ENCODE measurements at places on chromosomes 11 and 22.
A peak's percentile ranks its signal among the peaks of the same experiment; 100 is the strongest.

GRCh38 chr11:26947379-26947844 is 46.5 kb upstream of the FIBIN start:
- peak; percentile 100 for DNase-seq

DNA sequence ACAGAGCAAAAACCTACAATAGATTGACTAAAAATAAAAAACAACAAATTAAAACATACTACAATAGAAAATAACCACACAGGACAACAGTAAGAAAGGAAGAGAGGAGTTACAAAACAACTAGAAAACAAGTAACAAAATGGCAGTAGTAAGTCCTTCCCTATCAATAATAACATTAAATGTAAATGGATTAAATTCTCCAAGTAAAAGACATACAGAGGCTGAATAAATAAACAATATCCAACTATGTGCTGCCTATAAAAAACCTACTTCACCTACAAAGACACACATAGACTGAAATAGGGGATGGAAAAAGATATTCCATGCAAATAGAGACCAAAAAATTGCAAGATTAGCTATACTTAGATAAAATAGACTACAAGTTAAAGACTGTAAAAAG is 57.0 kb upstream of the RASSF10 start:
- DNase-seq, result no peak

DNA sequence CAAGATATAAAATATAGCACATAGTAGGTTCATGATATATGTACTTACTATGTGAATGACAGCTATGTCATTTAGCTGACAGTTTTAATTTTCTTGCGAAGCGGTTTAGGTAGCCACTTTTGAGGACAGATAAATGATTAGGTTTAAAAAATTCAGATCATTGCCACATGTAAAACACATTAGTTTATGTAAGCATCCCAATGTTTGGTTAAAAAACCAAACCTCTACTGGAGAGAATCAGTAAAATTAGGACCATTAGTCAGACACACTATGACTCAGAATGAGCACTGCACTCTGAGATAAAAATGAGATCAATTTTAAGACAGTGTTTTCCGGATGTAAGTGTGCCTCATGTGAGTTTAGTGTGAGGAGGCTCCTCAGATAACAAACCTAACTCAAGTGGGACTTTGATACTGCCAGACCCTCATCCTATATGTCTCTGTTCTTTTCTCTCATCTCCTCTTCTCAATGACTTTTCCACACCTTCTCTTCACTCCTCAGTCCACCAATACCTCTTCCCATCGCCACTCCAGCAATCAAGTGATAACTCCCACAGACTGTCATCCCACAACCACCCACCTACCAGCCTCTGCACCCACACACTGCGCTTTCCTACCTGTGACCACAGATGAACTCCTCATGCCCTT is 6.8 kb upstream of the OR2AT4 start:
- DNase-seq, result peak; percentile 16

GRCh38 chr11:129141748-129142523 is 50.2 kb downstream of the ARHGAP32 start:
- DNase-seq, result no peak

DNA sequence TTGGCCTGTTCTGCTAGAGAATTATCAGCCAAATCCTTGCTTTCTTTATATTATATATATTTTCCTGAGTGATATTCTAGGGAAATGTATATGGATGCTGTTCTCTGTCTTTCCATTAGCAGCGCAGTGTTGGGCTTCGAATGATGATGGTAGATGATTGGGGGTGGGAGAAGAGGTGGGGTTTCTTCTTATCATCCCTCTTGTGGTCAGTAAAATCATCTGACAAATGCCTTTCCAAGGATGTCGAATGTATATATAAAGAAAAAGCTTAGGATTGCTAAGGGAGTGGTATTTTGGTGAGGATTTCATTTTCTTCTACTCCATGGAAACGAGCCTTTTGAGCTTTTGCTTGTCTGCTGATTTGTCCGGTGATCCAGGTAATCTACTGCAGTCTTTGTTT is 48.9 kb downstream of the ARHGEF12 start:
- no peak for DNase-seq

GRCh38 chr11:33605703-33606102 is 94.9 kb downstream of the C11orf91 start:
- no peak for DNase-seq

DNA sequence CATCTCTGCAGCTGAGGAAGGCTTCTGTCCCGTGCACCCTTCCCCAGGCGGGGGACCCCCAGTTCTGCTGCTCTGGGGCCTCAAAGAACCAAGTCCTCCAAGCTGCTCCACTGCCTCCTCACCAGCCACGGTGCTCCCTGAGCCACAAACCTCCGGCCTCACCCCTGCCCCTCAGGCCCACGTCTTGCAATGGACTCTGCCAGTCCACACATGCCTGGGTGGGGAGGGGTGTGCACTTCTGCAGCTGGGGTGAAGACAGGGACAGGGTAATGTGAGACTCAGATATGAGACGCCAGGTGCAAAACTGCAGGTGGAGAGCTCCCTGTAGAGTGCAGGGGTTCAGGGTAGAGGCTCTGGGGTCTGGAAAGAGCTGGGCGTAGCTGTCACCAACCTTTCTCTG is 3.2 kb upstream of the PTDSS2 start:
- DNase-seq, result no peak

DNA sequence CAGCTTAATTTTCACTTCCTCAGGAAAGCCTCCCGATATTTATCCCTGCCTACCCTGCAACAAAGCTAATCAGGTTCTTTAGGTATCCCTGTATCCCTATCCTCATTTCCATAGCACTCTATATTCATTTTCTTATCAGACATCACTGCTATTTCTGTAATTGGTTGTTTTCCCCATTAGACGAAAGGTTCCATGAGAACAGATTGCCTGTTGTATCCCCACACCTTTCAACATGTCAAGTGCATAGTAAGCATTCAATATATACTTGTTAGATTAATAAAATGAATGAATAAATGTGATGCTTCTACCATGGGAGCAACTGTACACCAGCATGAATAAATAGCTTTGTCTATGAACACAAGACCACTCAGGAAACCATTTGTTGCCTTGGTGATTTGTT is 499.8 kb downstream of the DLG2 start:
- DNase-seq, result no peak

GRCh38 chr11:121794671-121795141 is 321.3 kb downstream of the BLID start:
- no peak for DNase-seq

- peak; percentile 78 for DNase-seq
Observed at GRCh38 chr22:50118557-50119168, 28.9 kb downstream of the MOV10L1 start.

GRCh38 chr22:37616201-37617083 is 7.8 kb downstream of the GGA1 start:
- DNase-seq, result no peak

GRCh38 chr11:6598555-6598954 is 4.9 kb downstream of the RRP8 start:
- no peak for DNase-seq

DNA sequence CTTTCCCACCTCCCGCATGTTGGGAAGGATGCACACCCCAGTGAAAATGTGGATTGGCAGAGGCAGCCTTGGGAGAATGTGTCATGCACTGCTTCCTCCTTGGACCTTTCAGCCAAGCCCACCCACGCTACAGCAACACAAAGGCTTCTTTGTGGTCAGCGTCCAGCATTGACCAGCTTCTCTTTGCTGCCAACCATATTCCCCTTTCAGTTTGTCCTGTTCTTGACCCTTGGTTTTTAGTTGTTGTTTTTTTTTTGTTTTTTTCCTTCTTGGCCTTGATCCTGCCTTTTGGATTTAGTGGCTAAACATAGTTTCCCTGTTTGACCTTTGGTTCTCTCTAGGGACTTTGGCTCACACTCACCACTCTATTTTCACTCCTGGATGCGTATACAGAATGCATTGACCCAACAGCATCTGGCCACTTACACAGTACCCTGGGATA is 573.6 kb downstream of the INSC start:
- peak; percentile 9 for DNase-seq

DNA sequence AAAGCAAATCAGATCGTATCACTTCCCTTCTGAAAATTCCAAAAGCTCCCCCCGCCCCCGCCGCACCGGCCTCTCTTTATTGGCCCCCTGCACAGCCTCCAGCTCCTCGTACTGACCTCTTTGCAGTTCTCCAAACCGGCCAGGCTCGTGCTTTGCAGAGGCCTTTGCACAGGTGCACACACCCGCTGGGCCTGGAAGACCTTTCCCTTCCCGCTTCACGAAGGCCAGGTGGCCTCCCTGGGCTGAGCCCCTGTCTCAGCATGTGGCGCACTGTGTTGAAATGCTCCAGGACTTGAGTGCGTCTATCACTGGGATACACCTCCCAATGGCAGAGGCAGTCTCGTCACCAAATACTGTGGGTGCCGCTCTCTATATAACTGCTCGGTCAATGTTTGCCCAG is 13.2 kb upstream of the ADA2 start:
- no peak for DNase-seq

GRCh38 chr11:61816736-61817455 is at the start of gene FADS1:
Gene FADS1 (minus strand): TSS chr11:61817003. CDS start chr11:61816929, 74 bp downstream.
- peak; percentile 90 for DNase-seq

- no peak for DNase-seq
Observed at GRCh38 chr11:127193950-127194349, 193.4 kb upstream of the KIRREL3 start.

DNA sequence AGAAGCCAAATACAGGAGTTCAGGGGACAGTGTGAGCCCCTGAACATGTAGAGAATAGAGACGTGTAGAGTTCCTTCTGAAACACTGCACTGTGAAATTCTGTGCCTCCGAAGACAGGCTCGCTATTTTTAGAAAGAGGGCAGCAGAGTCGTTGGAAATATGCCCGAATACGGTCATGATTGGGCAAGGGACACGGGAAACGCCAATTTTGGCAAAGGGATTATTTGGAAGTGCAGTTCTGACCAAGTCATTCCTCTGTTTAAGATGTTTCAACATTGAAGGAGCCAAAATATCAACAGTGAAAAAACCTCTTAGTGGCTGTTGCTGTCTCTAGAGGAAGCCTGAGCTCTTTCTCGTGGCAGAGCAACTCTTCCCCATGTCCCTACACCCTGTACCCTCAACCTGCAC is 9.5 kb upstream of the CBX6 start:
- peak; percentile 60 for DNase-seq

GRCh38 chr22:50119768-50120251 is 30.0 kb downstream of the MOV10L1 start:
- DNase-seq, result no peak

- DNase-seq, result no peak
Observed at GRCh38 chr11:45362636-45363035, 76.5 kb upstream of the SYT13 start.

GRCh38 chr11:46445920-46446771 is 54.6 kb upstream of the CHRM4 start:
- peak; percentile 28 for DNase-seq

- no peak for DNase-seq
Observed at GRCh38 chr22:27598792-27599191, 202.8 kb downstream of the MN1 start.

DNA sequence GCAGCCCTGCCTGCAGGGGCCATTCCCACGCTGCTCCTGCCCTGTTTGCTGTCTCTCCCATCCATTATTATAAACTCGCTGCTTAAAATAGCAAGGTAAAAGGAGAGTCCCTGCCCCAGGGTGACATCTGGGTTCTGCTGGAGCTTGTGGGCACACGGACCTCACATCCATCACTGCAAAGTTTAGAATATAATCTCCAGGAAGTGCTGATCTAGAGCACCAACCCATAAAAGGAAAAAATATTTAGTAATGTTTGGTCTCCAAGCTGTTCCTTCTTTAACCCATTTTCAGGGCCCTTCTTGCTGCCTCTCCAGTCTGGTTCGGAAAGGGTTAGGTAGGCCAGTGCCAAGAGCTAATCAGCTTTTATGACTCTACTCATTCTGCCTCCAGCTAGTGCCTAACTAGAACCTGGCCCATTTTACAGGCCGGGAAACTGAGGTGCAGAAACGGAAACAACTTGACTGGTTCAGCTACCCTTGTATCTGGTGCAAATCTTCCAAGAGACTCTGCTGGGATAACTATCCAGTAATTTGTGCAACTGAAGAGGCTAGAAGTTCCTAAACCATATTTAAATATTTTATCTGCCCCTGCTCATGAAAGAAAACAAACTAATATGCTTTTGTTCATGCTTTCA is 37.5 kb downstream of the IRAG1 start:
- DNase-seq, result no peak

GRCh38 chr11:1293619-1294015 is 15.8 kb downstream of the TOLLIP start:
- DNase-seq, result no peak

DNA sequence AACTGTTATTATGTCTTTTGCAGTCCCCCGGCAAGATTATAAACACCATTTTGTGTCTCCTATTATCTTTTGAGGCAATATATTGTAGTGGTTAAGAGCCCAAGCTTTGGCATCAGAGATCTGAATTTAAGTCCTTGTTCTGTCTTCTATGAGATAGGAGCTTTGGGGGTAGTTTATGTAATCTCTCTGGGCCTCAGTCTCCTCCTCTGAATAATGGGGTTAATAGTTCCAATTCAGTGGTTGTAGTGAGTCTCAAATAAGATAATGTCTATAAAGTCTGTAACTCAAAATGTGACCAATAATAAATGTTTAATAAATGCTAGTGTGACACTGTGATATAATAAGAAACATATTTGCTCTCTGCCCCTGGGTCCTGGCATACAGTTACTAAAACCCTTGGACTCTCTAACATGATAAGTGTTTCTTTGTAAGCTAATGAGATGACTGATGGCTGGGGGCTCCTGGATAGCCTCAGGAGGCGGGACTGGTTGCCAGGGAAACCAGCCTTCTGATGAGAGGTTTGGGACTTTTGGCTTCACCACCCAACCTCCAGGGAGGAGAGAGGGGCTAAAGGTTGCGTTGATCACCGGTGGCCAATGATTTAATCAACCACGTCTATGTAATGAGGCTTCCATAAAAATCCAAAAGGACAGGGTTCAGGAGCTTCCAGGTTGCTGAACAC is 183.4 kb upstream of the MTMR2 start:
- DNase-seq, result no peak

DNA sequence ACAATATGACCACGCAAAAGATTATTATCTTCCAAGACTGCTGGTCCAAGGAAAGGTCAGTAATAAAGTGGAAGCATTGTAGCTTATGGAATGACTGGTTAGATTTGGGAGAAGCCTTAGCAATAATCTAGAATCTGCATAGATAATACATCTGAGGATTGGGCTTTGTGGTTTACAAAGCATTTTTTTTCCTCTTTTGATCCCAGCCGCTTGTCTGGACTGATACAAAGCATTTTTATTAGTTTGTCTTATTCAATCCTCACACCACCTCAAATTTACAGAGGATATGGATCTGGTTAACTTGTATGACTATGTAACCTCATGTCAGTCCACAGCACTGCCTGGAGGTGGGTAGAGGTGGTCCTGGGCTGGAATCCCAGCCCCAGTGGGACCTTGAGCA is 990 bp upstream of the THRSP start:
- no peak for DNase-seq

- DNase-seq, result no peak
Observed at GRCh38 chr11:77046060-77046501, 11.9 kb downstream of the B3GNT6 start.
